ENCODE measurements at places on chromosomes 1 and 21.

DNA sequence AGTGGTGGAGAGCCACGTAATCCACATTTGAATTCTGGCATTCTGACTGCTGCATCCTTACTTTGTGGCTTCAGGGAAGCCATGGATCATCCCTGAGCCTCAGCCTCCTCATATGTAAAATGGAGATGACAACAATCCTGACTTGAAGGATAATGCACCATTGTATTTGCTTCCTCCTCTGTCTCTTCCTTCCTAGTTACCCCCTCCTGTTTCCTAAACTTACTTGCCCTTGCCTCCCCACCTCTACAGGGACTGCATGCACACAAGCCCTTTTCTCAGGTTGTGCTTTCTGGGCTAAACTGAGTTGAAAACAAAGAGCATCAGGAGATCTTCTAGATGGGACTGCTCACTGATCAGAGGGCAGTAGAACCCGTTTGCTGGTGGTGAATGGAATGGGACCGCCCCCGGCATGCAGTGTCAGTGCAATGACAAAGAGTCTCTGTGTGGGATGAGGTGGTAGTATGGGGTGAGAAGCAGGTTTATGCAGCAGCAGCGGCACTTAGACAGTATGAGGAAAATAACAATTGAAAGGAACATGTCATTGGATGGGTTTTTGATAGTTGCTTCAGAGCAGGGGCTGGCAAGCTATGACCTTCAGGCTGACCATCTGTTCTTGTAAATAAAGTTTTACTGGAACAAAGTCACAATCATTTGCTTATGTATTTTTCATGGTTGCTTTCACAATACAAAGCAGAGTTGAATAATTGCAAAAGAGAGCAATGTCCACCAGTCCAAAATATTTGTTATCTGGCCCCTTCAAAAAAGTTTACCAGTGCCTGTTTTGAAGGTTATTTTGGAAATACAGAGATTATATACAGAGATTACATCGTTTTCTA, 6.1 kb upstream of the ADAMTS1 start:
- no peak for DNase-seq

- DNase-seq: no peak
These were observed 22.8 kb downstream of the C2CD2 start for GRCh38 chr21:41931041-41931451.

DNA sequence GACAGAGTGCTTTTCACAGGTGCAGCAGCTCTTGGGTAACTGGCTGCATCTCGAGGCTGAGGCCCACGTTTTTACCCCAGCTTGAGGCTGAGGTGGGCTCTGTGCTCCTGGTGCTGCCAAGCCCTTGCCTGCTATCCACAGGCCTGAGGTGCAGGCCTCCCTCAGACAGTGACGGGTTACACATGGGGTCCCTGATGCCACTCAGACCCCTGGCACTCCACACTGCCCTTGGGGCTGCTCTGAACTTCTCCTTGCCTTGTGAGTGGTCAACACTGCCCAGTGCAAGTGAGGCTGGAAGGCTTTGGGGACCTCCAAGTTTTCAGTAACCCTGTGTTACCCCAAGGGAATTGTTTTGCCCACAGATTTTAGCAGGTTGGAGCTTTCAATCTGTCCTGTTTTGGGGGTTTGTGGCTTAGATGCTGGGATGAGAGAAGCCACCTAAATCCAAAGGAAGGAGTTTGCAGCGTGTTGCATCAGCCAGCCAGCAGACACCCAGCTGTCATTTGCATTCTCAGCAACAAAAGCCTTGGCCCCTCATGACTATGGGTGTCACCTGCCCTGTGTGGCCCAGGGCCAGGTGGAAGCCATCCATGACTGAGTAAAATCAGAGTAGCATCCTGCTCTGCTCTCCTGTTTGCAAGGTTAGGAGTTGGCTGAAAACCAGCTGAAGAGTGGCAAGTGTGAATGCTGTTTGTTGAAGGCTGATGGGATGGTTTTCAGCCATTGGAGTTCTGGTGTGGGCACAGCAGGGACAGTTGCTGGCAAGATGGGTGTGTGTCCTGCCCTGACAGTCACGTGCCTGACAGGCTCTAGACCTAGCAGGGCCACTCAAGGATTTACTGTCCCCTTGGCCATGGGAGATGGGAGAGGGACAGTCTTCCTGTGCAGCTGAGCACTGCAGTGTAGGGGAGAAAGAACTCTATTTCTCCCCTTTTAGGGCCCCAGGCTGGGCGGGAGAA, 3.2 kb downstream of the RNF187 start:
- no peak for DNase-seq

GRCh38 chr21:37060296-37060695, 12.6 kb downstream of the PIGP start:
- DNase-seq: no peak

GRCh38 chr1:6487804-6488484, 3.5 kb downstream of the PLEKHG5 start:
- DNase-seq: no peak

DNA sequence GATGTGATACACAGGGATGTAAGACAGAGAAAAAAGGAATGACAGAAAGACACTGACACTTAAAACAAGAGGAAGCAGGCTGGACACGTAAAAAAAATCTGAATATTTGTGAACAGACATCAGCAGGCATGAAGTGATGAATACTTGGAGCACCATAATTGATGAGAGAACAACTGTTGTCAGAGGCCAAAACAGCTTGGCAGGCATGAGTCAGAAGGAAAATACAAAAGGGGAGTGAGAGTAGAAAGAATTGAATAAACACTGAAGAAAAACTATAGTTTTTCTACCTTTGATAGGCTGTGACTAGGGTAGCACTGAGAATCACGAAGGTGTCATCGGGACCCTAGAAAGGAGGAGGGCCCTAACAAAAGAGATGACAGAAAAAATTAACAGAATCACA, 21.6 kb upstream of the GUCA2A start:
- DNase-seq: no peak
